ENCODE measurements at places on chromosomes 3 and 15.

- DNase-seq: no peak
Observed at GRCh38 chr15:31975830-31976229, 54.5 kb upstream of the CHRNA7 start.

- no peak for DNase-seq
Observed at GRCh38 chr15:55873024-55873720, 120.2 kb downstream of the NEDD4 start.

DNA sequence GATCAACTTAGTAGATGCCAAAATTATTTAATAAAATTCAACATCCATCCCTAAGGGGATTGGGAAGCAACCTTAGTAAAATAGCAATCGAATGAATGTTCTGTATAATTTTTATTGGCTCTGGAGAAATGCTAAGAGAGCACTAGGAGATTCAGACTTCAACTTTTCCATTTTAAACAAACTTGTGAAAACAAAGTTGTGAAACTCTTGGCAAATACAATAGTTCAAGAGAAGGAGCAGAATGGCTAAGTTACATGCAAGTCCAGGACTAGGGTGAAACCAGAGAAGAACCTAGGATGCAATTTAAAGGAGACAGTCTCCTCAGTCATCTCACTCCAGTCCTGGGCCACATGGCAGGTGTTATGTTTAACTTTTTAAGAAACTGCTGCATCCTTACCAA is 16.7 kb upstream of the ZNF280D start:
- no peak for DNase-seq

GRCh38 chr15:75840659-75841058 is 2.6 kb upstream of the UBE2Q2 start:
- no peak for DNase-seq

- DNase-seq: no peak
Observed at GRCh38 chr3:53311882-53312281, 35.5 kb downstream of the DCP1A start.

- no peak for DNase-seq
Observed at GRCh38 chr3:62392626-62393292, 19.4 kb upstream of the FEZF2 start.

DNA sequence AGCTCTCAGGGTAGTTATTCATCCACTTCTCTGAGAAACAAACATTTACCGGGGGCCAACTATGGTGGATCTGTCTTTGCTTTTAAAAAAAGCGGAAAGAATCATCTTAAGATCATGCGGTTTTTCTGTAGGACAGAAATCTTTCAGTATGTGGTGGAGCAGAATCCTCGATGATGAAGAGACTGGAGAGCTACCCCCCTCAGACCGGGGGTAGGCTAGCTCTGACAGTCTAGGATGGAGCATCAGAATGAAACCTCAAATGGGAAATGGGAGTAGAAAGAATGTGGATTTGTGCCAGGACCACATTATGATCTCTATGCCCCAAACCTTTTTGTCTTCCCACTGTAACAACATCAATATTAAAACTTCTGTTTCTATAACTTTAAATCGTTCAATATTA is 30.3 kb downstream of the TPRG1 start:
- no peak for DNase-seq

DNA sequence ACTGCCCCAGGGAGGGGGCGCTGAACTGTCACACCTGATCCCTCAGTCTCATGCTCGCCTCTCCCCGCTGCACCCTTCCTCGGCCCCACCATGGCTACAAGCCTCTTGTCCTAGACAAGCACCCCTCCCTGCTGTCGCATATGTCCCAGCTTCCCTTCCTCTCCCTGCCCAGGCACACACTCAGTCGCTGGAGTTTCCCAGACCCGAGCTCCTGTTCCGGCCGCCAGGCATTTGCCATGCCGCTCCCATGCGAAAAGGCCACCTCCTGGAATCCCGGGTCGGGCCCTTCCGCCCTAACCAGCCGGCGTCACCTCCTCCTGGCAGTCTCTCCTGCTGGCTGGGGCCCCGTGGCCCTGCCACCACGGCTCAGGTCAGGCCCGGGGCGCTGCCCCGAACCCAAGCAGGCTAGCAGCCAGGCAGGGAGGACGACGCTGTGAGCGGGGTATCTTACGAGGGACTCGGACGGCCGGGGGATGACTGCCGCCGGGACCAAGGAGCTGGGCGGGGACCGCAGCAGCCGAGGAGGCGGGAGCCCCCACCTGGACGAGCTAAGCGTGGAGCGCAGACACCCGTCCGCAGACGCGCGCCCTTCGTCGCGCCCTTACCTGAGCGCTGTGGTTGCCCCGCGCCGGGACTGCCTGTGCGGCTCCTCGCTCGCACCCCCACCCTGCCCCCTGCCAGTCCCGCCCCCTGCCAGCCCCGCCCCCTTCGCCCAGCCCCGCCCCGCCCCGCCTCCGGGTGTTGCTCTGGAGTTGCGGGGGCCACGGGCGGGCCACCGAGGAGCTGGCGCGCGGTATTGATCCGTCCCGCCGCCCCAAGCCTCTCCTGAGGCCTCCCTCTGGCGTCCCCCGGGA is at the start of gene ALS2CL:
Gene ALS2CL, minus strand, starts transcription at position 642 of the 854 bp plus-strand sequence. CDS start 4,239 bp downstream, outside the sequence.
- peak; percentile 73 for DNase-seq

DNA sequence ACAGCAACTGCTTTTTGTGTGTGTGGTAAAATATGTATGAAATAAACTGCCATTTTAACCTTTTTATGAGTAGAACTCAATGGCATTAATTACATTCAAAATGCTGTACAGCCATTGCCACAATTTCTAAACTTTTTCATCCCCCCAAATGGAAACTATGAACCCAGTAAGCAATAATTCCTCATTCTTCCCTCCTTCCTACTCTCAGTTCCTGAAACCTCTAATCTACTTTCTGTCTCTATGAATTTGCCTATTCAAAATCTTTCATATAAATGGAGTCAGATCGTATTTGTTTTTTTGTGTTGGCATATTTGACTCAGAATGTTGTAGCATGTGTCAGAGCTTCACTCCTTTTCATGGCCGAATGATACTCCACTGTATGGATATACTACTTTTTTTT is 5.3 kb upstream of the BLM start:
- DNase-seq: no peak

DNA sequence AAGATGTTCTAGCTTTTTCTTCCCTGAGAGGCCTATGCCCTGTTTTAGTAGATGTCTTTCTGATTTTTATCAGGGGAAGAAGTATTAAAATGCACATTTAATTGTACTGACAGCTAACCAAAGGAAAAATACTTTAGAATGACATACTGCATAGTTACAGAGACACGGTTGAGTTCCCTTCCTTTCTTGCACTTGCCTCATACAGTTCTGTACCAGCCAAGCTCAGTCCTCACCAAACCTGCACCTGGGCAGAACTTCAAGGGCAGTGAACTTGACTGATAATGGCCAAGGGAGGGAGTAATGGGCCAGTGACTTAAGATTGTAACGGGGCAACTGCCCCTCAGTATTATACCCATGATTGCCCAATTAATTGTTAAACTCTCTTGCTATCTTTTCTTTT is 34.1 kb upstream of the RASGRP1 start:
- DNase-seq: no peak

Measured in activated CD4-positive, alpha-beta T cell treated with anti-CD3 and anti-CD28 coated beads, Interleukin-2, amount 50 U/mL, for 1 hour (primary cell).